ENCODE measurements at places on chromosomes 16 and 17. TPM values are rescaled to one million over a fixed set of nuclear protein-coding genes. Genes with fewer than 3 reads are reported as not detected.

DNA sequence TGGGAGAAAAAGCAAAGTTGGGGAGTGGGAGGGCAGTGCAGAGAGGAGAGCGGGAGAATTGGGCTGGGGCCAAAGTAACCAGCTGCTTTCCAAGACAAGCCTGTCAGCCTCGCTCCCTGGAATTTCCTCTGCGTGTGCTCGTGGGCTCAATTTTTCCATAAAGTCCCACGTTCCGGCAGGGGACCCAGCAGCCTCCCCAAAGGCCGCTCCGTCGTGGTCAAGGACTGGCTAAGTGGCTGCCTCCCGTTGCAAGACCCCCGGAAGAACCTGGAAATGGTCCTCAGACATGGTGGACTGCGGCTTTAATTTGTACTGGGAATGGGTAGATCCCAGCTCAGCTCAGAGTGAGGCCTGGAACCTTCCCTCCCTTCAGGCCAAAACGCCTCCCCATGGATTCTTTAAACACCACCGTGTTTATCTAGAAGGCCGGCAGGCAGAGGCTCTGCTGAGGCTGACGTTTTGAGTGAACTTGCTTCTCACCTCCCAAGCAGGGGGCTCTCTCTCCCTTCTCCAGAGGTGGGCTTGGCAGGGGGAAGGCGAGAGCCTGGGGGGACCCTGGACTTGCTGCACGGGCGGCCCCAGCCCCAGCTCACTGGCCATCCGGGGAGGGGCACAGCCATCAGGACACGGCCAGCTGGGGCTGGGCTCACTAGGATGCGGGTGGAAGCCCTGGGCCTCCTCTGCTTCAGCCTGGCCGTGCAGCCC, 190.0 kb downstream of the C16orf95 start:
- DNase-seq, result peak; percentile 73

DNA sequence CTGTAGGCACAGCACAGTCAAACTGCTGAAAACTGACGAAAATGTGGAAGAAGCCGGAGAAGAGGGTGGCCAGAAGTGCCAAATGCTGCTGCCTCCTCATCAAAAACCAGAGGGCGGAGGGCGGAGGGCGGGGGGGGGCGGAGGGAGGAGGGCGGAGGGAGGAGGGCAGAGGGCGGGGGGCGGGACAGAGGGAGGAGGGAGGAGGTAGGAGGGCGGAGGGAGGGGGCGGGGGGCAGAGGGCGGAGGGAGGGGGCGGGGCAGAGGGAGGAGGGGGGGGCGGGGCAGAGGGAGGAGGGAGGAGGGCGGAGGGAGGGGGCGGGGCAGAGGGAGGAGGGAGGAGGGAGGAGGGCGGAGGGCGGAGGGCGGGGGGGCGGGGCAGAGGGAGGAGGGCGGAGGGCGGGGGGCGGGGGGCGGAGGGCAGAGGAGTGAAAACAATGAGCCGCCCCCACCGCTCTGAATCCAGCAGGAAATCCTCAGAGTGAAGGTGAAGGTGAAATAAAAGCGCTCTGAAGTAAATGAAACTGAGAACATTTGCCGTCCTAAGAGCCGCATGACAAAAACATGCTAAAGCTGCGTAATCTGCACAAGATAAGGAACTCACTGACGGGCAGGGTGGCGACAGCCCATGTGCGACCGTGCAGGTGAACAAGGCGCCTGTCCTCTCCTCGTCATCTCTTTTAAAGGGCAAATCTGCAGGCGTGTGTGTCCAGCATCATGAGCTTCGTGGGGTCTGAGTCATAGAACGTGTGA, 22.6 kb upstream of the CBFA2T3 start:
- DNase-seq, result no peak

- peak; percentile 94 for DNase-seq
Observed at GRCh38 chr17:35764123-35764991, 3.7 kb downstream of the C17orf50 start.

- DNase-seq, result no peak
Observed at GRCh38 chr16:7887316-7887715, 554.7 kb downstream of the RBFOX1 start.

The ADCY9 gene
- total RNA-seq, result 19.4 TPM

DNA sequence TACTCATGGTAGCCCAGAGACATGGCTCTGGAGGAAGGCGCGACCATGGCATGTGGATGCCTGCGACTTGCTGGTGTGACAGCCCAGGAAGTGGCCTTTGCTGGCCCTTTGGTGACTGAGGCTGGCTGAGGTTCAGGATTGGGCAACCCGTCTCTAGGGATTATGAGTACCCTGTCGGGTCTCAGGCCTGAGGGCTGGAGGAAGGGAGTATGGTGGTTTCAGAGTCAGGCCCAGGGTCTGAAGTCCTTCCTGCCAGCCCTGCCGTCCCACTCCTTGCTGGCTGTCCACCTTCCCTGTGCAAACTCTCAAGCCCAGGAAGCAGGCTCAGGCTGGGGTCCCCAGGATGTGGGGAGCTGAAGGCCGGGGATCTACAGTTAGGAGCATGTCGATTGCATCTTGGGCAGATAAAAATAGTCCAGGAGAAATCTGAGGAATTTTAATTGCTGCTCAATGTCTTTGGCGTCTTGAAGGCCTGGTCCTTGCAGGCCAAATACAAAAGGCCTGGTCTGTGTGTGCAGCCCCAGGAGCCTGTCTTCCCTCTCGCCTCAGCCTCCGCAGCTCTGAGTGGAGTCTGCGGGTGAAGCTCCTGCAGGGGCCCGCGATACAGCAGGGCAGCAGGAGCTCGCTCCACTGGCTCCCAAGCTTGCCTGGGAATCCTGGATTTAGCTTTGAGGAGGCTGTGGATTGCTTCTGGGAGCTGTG, 52.5 kb downstream of the NKD1 start:
- DNase-seq, result no peak

GRCh38 chr17:33261820-33262219, 31.3 kb downstream of the ASIC2 start:
- no peak for DNase-seq

- no peak for DNase-seq
Observed at GRCh38 chr16:10835281-10835931, 16.8 kb upstream of the TVP23A start.
